ENCODE measurements at places on chromosomes 6 and 20.

DNA sequence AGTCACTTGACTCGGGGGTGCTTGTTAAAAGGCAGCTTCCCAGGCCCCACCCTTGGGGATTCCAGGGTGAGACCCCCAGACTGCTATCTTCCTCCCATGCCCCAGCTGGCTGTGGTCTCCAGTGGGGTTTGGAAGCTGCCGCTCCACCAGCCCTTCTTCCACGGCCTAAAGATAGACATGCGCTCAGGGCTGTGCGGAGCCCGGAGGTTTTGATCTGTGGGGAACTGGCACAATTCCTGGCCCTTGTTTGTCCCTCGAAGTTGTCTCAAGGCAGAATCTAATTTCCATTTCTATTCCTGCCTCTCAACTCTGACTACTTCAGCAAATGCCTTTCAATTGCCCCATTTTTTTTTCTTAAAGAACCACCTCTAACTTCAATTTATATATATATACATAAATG is 120.7 kb upstream of the SRSF6 start:
- no peak for DNase-seq

DNA sequence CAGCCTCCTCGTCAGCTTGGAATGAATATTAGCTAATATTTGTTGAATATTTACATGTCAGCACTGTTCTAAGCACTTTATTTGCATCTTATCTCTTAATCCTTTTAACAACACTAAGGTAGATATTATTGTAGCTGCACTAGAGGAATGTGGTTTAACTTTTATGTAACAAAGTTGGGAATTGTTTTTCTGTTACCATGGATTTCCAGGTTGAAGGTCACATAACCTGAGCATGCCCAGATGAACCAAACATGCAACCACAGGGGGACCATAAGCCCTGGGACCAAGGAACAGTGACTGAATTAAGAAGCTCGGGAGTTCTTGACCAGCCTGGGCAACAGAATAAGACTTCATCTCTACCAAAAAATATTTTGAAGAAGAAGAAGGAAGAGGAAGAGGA is 29.1 kb upstream of the YWHAB start:
- DNase-seq = no peak

- DNase-seq = no peak
Measured at GRCh38 chr20:37927410-37928095, 24.6 kb downstream of the VSTM2L start.

DNA sequence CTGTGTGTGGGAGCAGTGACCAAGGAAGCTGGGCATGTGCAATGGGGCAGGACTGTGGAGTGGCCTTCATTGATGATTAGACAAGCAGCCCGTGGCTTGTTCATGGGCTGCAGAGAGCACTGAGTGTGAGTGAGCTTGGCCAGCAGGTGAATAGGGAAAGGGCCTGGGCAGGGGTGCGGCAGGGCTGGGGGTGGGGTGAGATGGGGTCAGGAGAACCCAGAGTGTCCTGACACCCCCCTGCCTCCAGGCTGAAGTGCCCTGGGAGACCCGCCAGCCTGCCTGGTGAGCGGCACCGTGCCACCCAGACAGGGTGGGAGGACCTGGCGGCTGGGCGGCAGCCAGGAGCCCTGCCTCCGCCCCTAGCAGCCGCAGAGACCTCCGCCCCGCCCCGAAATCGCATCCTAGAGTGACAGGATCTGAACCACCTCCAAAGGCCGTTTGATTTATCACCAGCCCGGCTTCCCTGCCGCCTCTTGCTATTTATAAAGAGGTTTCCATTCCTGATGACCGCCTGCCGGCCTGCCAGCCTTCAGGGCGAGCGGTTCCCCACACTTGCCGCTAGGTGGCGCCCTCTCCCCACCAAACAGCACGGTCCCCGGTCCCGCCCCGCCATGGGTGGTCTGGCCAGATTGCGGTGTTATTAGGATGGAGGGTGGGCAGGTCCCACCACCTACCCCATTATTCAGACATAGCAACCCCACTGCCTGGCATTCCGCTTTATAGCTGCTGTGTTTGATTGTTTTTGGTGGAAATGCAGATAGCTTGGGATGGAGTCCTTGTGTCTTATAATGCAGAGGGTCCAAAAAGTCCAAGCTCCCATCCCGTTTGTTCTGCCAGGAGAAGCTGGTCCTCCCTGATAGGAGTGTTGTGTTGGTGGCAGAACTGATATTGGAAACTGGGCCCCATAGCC is 3.5 kb downstream of the MYLK2 start:
- DNase-seq = peak; percentile 81

DNA sequence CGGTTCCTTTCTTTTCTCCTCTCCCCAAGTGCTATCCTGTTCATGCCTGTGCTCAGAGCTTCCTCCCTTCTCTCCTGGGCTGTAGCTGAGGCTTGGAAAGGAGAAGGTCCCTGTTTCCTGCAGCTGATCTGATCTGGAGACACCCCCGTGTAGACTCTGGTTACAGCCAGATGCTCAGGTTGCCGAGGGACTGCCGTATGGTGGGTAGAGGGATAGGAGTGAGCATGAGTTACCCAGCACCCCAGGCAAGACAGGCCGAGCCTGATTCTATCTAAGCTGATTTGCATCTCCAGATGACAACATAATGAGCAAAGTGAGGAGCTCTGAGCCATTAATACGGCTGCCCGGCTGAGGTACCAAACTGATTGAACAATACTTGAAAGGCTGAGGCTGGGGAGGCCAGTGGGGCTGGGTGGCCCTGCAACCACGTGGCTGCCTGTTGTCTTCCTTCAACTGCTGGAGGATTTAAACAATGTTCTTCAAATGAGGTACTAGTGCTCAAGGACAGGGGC is 91.8 kb downstream of the ASXL1 start:
- DNase-seq = no peak

DNA sequence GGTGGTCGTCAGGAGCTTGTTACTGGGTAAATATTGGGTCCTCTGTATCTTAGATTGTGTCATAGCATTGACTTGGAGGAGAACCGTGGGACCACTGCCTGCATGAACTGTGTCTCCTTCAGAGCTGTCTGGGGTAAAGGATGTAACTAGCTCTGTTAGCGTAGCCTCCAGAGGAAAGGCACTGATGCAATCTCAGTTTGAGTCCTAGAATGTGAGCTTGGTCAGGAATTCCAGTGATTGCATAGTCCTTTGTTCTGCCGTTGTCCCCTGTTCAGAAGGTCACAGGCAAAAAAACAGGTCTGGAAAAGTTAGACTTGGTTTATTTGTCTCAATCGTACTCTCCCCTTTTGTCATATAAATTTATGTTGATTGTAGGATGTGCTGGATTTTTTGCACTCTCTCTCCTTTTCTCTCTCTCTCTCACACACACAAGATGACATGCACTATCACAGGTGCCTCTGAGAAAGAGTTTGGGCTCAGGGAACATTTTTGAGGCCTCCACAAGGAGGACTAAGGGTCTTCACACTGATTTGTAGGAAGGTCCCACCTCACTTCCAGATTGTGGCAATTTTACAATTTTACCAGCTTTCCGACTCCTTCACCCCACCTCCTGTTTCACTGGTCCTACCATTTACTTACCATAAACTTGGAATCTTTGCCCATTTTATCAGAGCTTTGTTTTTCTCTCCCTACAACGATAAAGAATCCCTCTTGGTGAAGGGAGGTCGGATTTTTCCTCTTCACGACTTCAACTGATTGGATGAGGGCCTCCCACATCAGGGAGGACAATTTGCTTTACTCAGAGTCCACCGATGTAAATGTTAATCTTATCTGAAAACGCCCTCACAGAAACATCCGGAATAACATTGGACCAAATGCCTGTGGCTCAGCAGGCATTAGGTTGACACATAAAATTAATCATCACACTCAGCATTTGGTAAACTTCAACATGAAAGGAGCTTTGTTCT is 7.0 kb upstream of the DACT2 start:
- DNase-seq = no peak

DNA sequence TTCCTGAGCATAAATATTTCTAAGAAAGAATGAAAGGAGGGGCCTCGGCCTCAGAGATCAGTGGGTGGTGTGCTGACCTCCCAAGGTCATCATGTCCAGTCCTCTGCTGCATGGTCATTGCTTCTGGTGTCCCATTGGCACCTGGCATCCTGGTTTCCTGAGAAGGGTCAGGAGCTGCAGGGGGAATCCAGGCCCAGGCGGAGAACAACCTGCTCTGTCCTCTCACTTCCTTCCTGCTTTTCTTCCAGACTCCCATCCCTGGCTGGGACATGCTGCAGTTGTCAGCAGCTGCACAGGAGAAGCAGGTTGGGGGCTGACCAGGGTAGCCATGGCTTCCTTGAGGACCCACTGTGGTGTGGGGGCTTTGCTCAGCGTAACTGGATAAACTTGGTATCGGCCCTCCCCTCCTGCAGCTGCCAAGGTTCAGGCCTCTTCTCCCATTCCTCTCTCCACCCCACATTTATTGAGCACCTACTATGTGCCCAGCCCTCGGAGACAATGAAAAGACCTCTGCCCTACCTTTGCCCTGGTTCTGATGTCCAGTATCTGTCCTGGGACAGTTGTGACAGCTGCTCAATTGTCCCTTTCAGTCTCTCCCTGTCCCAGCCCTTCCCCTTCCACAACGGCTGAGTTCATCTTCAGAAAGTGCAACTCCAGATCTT is 155.2 kb downstream of the CEBPB start:
- no peak for DNase-seq

GRCh38 chr6:158185729-158186456 is 17.7 kb downstream of the GTF2H5 start:
- DNase-seq = no peak

DNA sequence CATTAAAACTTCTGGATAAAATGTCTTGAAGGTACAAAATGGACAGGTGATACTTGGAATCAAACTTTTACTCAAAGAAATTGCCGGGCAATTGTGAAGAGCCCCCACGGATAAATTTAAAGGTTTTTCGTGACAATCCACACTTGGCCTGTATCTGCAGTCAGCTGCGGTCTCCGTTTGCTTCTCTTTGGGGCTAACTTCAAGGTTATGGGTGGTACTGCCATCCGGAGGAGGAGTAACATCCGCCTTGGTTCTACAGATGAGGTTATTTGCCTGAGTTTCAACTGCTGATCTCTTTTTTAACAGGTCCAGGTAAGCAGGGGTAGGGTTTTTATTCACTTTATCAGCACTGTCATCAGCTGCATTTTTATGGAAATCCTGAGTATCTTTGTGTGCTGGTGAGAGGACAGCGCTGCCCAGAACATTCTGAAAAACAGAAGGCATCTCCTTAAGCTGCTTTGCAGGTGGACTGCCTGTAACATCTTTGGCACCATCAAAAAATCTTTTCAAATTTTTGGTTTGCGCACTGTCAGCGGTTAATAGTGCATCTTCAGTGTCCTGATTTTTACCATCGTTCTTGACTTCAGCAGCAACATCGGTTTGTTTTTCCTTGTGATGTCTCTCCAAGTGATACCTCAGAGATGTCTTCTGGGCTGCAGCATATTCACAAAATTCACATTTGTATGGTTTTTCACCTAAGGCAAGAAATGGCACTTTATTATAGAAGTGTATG is 16.9 kb downstream of the ZNF217 start:
- DNase-seq = no peak

DNA sequence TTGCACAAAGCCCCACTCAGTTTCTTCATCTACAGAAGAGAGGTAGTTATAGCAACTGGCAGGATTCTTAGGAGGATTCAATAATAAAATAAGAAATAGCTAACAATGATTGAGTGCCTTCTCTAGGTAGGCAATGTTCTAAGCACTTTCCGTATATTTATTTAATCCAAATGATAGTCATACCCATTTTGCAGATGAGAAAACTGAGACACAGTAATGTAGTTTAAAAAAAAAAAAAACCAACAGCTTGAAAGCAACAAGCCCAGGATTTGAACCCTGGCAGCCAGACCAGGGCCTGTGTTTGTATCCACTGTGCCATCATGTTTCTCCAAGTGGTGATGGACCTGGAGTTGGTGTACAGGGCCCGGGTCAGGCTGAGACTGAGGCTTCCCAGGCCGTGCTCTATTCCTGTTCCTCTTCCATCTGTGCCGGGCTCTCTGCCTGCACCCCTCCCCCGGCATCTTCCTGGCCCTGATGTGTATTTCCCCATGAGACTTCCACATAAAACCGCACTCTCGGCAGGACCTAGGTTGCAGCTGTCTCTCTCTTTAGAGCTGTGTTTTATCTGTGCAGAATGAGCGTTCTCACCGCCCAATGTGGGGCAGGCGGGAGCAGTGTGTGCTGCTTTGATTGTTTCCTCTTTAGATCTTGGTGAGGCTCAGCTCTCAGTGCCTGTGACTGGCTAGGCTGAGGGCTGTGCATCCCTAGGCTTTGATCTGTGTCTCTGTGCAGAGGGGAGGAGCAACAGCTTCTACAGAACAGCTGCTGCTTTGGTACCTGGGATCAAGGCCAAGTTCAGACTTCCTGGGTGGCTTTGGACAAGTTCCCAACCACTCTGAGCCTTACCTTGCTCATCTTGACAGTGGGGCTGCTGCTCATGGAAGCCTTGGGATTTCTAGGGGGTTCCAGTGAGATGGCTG is 49.5 kb downstream of the TOX2 start:
- peak; percentile 35 for DNase-seq

DNA sequence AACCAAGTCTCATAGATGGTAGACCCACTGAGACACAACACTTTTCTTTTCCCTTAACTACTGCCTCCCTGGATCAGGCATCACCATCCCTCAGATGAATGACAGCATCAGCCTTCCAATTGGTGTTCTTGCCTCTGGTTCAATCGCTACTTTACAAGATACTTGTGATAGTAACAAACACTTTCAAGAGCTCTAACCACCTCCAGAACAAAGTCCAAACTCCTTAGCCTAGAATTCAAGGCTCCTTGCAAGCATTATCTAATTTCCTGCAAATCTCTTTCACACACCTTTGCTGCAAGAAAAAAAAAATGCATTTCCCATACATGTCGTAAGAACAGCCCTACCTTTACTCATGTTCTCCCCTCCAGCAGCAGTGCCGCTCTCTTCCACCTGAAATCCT is 33.1 kb downstream of the RALGAPA2 start:
- DNase-seq = no peak

DNA sequence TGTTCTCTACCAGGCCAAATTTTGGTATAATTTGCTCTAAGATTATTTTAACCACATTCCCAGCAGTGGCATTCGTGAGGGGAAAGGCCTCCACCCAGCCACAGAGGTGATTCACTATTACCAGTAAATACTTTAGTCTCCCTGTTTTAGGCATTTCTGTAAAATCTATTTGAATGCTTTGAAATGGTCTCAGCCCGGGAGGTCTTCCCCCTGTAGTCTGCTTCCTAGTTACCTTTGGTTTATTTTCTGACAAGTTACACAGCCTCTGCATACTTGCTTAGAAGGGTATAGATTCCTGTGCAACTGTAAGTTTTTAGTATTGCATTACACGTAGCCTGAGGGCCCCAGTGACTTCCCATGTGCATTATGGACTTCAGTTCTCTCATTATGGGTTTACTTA is 248.7 kb downstream of the C6orf118 start:
- DNase-seq = no peak

GRCh38 chr20:1212023-1212422 is 8.8 kb downstream of the C20orf202 start:
- no peak for DNase-seq

DNA sequence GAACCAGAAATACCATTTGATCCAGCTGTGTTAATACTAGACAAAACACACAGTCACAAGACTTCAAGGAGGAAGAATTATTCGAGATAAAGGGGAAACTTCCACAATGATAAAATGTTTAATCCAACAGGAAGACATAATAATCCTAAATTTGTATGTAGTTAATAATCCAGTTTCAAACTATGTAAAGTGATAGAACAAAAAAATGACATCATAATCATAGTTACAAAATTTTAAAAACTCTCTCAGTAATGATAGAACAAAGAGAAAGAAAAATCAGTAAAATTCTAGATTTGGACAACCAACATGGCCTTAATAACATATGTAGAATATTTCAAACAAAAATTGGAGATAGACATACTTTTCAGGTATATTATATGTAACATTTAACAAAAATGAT is 38.9 kb downstream of the LINC00237 start:
- DNase-seq = no peak

- no peak for DNase-seq
Measured at GRCh38 chr20:17958373-17959256, 10.0 kb downstream of the SNX5 start.

GRCh38 chr6:149405823-149406765 is 6.0 kb downstream of the SUMO4 start:
- no peak for DNase-seq
